CD4-positive, alpha-beta T cell treated with Interferon alpha-2 for 1 hour (primary cell): ENCODE measurements at places on chromosomes 5 and 9.

GRCh38 chr5:1503241-1504068 lies 20.3 kb downstream of the LPCAT1 start:
- peak; percentile 23 for DNase-seq

DNA sequence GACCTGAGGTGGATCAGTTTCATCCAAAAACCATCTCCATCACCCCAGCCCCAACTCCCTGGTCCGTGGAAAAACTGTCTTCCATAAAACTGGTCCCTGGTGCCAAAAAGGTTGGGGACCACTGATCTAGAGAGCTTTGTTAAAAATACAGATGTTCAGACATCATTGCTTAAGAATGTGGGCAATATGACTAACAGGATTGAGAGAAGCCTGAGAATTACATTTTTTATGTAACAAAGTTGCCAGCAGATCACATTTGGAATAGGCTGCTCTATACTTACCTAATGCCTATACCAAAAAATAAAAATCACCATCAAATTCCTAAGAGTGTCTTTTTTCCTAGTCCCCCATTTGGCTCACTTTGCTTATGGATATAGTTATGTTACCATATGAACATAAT lies 143.3 kb downstream of the RAPGEF6 start:
- DNase-seq: no peak

GRCh38 chr9:124320062-124320973 lies 62.6 kb downstream of the NEK6 start:
- DNase-seq: peak; percentile 44

DNA sequence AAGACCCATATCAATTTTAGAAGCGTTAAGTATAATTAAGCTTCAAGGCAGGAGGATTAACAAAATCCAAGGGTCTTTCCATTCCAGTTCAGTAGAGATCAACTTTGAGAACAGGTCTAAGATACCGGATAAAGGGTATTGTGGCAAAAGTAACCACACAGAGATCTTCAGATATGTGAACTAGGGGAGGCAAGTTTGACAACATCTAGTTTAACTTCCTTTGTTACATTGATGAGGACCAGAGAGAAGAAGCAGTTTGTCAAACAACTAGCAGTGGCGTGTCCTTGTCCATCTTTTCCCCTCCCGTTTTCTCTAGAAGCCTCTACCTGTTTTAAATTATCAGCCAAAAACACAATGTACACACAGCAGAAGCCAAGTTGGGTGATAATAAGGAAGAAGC lies 8.6 kb downstream of the SLC36A2 start:
- DNase-seq: no peak

DNA sequence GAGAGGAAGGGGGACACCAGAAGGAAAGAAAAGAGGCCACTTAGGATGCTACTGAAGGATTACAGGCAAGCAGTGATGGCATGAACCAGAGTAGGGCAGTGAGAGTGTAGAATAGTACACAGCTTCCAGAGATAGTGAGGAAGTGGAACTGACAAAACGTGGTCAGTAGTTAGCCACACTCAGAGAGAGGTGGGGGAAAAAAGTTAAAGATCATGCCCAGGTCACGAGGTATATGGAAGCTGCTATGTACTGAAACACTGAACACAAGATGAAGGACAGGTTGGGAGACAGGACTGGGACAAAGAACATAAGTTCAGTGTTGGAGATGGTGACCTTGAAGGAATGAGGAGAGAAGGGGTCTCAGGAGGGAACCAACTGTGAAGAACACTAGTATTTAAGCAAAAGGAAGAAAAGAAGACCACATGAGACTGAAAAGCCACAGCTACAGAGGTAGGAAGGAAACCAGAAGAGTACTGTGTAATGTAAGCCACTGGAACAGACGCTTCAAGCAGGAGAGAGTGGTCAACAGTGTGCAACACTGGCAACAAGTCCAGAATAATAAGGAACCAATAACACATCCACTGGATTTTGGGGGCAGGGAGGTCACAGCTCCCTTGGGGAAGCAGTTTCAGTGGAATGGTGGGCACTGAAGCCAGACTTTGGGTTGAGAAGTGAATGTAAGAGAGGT lies 45.5 kb downstream of the ELL2 start:
- no peak for DNase-seq

GRCh38 chr9:21060919-21061561 lies 16.7 kb downstream of the IFNB1 start:
- DNase-seq: no peak

GRCh38 chr5:62477801-62478200 lies 65.2 kb downstream of the IPO11 start:
- no peak for DNase-seq

GRCh38 chr9:135329571-135330306 lies 149.8 kb upstream of the PPP1R26 start:
- DNase-seq: no peak

GRCh38 chr9:91477106-91477505 lies 53.5 kb upstream of the NFIL3 start:
- no peak for DNase-seq

DNA sequence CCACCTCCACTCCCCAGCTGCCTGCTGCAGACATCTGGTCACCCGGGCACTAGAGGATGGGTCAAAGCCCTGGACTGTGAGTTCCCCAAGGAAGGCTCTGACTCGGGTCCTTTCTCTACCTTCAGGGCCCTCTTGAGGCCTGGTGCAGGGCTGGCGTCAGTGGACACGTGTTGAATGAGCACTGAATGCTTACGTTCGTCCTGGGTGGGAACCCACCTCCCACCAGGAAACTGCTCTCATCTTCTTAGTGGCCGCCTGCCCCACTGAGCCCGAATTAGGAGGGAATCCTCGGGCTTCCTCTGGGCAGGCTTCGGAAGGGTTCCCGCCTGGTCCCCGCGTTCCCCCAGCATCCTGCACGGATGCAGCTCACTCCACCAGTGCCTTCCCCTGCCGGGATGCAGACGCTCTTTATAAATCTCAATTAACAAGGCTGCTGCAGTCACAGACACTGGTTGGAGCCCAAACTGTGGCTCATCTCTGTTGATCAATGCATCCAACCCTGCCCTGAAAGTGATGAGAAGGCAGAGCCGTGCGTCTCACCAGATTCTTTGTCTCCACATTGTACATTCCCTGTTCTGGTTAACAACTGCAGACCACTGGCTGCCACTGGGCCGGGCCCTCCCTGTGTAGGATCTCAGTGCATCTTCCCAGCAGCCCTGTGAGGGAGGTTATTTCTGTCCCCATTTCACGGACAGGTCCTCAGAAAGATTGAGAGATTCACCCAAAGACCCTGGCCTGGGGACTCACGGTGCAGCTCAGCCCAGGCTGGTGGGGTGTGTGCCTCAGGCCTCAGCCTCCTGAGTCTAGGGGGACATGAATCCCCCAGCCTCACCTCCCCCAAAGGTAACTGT lies 168.8 kb downstream of the GAPVD1 start:
- no peak for DNase-seq

GRCh38 chr9:129465834-129466535 lies 154.9 kb downstream of the C9orf50 start:
- no peak for DNase-seq

- no peak for DNase-seq
Observed at GRCh38 chr9:26706223-26706622, 186.4 kb downstream of the CAAP1 start.

GRCh38 chr9:28925157-28925556 lies 1351.9 kb upstream of the C9orf72 start:
- no peak for DNase-seq

DNA sequence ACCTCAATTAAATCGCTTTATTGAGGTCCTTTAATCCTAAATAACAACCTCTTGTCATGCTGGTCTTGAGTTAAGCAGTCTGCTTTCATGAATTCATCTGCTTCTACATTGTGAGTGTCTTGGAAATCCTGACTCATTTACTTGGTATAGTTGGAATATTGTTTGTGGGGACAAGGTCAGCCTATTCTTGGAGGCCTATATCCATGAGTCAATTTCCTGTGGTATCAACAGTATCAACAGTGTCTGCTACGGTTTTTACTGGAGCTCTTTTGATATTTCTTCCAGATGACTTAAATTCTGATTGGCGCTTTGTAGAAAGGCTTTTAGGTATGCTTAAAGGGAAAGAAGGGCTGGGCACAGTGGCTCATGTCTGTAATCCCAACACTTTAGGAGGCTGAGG lies 71.2 kb upstream of the PARP8 start:
- no peak for DNase-seq

GRCh38 chr9:133238851-133239532 lies 29.9 kb upstream of the OBP2B start:
- peak; percentile 76 for DNase-seq

DNA sequence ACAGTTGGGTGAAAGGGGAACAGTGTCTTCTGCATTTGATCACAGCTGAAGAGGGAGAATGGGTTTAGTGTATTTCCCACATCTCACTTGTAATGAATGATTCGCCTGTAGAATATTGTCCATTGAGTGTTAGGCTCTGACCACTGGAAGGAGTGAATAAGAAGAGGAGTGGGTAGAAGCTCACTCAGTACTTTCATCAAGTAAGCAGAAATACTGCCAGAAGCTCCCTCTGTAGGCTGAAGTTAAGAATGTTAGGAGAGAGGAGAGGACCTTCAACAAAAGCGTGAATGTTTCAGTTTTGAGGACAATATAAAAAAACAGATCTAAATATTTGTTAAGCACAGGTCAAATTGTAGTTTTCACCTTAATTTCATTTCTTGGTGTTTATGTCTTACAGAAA lies 27.5 kb downstream of the FSD1L start:
- DNase-seq: no peak

DNA sequence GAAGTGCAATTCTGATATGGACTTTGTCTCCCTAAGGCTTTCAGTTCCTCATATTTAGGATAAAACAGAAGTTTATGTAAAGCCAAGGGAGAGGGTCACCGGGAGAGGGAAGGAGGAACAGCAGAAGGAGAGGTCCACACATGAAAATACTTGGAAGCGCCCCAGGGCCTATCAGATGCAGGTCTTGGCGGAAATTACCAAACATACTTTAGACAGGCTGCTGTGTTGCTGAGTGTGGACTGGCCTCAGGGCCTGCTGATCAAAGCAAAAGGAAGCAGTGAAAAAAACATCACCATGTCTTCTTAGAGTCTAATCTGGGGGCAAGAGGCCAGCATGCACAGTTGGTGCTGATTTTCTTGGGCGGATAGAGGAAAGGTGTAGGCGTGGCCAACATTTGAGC lies 14.1 kb upstream of the NTRK2 start:
- no peak for DNase-seq

- no peak for DNase-seq
Observed at GRCh38 chr9:38388283-38389223, 3.9 kb upstream of the ALDH1B1 start.

DNA sequence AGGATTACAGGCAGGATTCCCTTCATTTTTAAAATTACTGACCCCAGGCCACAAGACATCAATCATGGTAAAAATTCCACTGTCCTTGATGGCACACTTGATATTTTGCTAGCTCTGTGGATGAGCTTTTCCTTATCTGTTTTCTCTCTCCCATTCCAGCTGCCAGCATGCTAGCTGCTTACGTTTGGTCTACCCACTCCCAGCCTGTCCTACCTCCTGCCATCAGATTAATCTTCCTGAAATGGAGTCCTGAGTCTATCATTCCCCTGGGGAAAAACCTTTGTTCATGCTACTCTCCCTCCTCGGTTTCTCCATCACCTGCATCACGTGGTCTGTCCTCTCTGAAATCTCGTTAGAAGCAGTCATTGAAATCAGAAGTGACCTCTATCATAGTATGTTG lies 108.9 kb downstream of the F2RL2 start:
- DNase-seq: no peak

- no peak for DNase-seq
Observed at GRCh38 chr9:134390947-134391318, 64.7 kb downstream of the RXRA start.

- no peak for DNase-seq
Observed at GRCh38 chr5:14724633-14725032, 60.1 kb downstream of the OTULIN start.

GRCh38 chr5:102755686-102756371 lies 724 bp downstream of the PAM start:
- DNase-seq: peak; percentile 70

- DNase-seq: peak; percentile 67
Observed at GRCh38 chr5:179795863-179796833, 2.4 kb downstream of the LTC4S start.

- DNase-seq: no peak
Observed at GRCh38 chr9:98538626-98539031, 170.1 kb downstream of the GABBR2 start.

DNA sequence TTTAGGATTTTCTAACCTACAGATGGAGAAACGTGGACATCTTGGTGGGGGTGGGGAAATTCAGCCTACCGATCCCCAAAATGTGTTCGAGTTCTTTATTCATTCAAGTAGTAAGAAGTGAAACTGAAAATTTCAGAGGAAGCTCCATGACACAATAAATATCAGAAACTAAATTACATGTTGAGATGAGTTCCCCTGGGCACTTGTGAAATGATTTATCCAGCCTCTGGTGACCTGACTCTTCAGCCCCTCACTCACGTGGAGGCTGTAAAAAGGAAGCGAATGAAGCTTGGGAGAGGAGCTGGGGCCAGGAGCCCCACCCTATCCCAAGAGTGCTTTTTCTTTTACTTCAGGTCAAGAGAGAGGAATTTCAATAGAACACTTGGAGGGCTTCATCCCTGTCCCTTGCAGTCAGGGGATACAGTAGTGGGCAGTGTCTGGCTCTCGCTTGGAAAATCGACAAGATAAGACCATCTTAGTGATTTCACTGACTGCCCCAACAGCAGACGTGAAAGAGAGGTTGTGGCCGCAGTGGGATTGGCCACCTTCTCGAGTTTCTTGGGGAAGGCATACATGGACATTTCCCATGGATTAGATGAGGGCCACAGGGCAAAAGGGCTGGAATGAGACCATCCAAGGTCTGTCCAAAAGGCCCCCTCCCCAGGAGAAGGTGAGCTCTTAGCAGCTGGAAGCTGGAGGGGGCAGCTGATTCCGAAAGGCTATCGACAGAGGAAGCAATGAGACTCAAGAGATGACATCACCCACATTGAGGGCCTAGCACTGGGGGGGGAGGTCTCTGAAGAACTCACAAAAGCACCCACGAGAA lies 76.8 kb upstream of the SH3PXD2B start:
- DNase-seq: no peak

DNA sequence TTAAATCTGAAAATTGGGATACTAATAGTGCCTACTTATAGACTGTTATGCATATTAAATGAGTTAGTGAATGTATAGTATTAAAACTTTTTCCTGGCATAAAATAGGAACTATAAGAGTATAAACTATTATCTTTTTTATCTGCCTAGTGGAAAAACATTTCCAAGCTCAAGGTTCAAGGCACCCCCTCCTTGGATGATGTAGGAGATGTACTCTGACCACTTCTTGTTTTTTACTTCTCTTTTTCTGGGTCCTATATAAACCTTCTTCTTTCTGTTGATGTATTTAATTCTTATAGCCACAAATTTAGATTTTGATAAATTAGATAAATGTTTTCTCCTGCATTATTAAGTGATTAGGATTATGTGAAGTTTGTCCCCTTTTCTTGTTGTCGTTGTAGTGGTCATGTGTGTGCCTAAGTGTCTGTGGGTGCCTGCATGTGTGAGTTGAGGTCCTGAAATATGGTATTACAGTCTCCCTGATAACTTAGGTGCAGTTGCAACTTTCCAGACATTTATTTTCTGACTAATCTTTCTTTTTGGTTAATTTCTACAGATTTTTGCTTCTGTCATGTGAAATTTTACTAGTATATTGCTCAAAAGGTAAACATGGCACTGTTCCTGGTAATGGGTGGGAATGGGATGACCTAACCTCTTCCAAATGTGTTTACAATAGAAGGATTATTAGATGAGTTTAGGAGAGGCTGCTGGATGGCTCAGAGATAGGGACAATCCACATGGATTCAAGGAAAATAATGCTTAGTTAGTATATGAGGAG lies 160.8 kb upstream of the CDKN2B start:
- no peak for DNase-seq

GRCh38 chr5:24110004-24110615 lies 534.7 kb downstream of the CDH10 start:
- DNase-seq: no peak

GRCh38 chr9:130555968-130556367 lies 23.4 kb upstream of the FUBP3 start:
- DNase-seq: no peak
